ENCODE measurements at places on chromosomes 16 and 17.
A peak's percentile ranks its signal among the peaks of the same experiment; 100 is the strongest.

DNA sequence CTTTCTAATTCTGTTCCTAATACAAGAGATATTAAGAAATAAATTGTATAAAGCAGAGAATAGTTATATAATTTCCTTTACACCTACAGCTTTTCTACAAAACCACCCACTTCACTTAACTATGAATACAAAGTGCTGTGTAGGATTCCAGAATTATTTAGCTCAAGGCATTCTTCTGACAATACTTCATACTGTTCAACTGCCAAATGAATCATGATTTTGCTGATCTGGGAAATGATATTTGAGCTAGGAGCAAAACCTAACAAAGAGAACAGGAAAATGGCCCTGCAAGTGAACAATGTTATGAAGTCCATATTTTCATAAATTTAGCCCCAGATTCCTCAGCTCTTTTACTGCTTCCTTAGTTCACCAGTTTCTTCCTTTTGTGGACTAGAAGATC, 12.9 kb downstream of the BBS2 start:
- no peak for DNase-seq

DNA sequence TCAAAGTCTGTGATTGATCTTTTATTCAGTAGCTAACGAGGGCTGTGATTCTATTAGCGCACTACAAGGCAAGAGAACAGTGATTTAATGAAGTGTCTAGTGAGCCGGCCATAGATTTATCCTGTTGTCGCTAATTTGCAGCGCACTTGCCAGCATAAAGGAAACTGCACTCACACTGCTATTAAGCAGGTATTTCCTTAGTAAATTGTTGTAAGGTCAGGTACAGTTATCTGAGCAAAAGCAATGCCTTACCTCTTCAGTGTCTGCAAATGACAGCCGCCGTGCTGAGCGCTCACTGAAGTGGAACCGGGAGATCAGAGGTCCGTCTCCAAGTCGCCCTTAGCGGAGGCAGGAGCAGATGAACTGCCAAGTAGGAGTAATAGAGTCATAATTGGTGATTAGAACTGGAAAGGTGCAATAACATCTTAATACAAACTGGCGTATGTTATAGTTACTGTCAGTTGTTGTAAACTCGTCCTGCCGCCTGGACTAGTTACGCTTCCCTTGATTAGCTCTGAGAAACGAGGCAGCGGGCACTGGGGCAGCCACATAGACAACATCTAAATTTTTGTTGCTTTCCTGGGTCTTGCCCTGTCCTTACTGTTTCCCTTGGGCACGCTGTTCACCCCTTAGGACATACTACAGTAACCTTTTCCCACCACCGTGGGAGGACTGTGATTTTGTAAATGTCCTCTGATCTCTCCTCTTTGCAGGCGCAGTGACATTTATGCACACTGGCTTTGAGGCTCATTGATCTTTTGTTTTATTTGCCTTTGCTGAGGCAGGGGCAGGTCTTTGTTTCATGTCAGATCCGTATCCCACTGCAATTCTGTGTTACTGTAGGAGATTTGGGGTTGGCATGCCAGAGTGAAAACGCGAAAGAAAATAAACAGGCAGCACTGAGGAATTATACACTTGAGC, 363.1 kb downstream of the WWOX start:
- DNase-seq = no peak

- DNase-seq = no peak
These were observed 126.4 kb downstream of the KCNJ2 start for GRCh38 chr17:70295731-70296130.

GRCh38 chr17:73013301-73013700, 79.2 kb downstream of the SLC39A11 start:
- DNase-seq = no peak

GRCh38 chr17:22704674-22705073, 1012.4 kb downstream of the KCNJ18 start:
- no peak for DNase-seq

- DNase-seq = no peak
These were observed 2.5 kb downstream of the TK1 start for GRCh38 chr17:78184351-78184750.

GRCh38 chr17:62995377-62995885, 29.4 kb downstream of the TANC2 start:
- DNase-seq = peak; percentile 49

DNA sequence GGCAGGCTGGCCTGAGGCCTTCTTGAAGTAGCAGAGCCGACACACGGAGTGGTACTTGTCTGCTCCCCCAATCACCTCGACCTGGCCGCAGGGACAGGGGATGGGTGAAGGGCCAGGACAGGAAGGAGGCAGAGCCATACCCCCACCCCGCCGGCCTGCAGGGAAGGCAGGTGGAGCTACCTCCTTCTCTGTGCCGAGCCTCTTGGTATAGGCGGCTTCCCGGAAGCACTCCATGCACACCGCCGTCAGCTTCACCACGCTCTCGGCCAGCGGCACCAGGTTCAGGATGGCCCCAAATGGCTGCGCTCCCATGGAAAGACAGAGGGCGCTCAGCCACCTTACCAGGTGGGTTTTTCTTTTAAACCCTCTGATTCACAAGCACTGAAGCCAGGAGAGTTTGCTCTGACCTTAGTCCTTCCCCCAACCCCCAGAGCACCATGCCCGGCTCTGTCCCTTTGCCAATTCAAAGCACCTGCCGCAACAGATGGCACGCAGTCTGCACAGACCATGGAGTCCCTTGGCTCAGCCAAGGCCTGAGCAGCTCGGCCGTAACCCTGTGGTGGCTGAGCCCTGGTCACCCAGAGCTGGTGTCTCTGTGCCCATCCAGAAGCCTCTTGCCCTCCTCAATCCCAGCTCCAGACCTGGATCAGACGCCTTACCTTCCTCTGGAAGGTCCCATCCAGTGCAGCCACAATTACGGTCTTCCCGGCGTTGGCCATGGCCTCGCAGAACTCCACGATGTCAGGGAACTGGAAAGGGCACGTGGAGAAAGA, 6.7 kb downstream of the SYNGR2 start:
- no peak for DNase-seq

GRCh38 chr17:45096141-45096540, 35.0 kb downstream of the NMT1 start:
- DNase-seq = peak; percentile 40

DNA sequence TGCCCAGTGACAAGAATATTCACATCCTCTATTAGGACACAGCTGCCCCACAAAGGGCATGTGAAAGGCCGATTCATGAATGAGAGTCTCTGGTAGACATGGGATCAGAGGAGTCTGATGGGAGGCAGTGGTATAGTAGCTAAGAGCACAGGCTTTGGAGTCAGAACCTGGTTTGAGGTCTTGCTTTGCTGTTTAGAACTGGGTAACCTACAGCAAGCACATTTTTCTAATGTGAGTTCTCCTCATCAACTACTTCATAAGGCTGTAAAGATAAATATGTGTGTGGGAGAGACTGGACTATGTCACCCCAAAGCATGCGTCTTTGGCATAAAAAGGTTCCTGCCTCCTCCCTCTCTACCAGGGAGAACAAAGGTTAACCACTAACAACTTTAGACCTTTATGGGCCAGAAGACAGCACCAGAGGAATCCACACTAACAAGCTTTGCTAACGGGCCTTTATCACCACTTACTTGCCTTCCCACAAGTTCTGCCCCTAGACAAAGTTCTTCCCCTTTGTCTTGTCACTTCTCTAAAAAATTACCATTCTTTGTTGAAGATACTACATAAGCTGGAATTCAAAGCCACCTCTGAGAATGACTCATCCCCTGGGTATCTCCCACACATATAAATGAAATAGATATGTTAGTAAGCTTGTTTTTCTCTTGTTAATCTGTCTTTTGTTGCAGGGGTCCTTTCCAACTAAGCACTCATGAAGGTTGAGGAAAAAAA, 21.1 kb downstream of the CDR2 start:
- peak; percentile 43 for DNase-seq

GRCh38 chr17:31517524-31517923, 126.0 kb downstream of the RAB11FIP4 start:
- peak; percentile 49 for DNase-seq

- DNase-seq = peak; percentile 74
These were observed 2.5 kb upstream of the RAB11FIP4 start for GRCh38 chr17:31388770-31389656.

DNA sequence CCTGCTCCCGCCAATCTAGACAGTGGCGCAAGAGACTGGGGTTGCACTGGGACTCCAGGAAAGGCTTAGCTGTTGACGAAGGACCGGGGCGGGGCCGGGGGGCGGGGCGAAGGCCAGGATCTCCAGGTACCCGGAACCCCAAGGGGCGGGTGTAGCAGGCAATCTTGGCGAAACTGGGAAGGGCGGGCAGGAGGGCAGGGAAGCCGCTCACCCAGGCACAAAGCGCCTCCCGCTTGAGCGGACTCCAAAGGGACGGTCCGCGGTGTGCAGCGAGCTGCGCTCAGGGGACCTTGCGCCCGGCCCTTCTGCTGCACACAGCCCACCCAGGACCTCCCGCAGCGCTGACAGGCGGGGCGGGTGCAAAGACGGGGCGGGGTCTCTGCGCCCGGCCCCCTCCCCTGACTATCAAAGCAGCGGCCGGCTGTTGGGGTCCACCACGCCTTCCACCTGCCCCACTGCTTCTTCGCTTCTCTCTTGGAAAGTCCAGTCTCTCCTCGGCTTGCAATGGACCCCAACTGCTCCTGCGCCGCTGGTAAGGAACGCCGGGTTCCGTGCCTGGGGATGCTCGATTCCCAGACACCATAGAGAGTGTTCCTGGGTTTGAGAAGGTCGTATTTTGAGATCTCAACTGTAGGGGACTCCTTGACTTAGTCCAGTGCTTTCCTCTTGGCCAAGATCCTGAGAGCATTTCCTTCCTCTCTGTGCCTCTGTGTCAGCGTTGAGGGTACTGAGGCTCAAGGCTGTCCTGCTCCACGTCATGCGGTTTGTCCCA, at the start of gene MT1F:
TSS of gene MT1F (plus strand) at position 405 of the 772 bp plus-strand sequence. CDS start at position 505, 100 bp downstream.
- DNase-seq = peak; percentile 64

DNA sequence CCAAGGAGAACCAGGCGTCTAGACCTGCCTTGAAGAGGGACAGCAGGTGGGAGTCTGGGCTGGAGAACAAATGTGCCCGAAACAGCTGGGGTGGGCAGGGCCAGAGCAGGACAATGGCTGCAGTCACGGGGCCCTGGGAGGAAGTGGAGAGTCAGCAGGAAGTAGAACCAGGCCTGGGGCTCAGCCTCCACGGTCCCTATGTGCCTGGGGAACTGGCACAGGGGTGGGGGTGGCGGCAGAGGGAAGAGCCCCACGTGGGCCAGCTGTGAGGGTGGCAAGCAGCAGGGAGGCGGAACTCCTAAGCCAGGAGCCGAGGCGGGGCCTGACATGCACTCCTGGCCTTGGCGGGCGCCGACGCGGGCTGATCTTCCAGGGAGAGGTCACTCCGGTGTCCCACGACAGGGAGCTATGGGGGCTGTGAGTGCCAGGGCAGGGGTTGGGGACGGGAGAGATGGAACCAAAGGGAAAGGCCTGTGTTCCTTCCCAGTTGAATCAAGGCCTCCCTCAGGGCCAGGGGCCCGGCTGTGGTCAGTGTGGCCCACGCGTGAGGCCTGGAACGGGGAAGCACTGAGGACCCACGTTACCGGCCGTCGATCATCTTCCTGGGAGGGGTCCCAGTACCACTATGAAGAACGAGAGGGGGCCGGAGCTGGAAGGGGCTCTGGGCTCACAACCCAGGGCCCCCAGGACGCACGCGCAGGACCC, 42.7 kb downstream of the TIMM22 start:
- DNase-seq = no peak

- no peak for DNase-seq
These were observed 10.0 kb upstream of the ZNF23 start for GRCh38 chr16:71472051-71472450.

DNA sequence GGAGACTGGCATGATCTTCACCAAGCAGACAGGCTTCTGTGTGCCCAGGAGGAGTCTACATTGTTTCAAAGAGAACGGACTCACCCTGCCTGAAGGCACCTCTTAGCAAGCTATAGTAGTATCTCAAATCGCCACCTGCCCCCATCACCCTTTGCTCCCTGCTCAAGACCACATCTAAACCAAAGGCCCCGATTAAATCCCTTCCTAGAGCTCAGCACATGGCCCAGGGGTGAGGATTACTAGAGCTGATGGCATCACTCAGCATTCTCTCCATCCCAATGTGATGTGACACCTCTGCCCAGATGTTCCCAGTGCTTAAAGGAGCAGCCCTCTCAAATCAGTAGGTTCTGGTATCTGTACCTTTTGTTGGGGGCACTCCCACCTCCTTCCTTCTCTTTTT, 8.0 kb upstream of the CDC42EP4 start:
- DNase-seq = no peak

DNA sequence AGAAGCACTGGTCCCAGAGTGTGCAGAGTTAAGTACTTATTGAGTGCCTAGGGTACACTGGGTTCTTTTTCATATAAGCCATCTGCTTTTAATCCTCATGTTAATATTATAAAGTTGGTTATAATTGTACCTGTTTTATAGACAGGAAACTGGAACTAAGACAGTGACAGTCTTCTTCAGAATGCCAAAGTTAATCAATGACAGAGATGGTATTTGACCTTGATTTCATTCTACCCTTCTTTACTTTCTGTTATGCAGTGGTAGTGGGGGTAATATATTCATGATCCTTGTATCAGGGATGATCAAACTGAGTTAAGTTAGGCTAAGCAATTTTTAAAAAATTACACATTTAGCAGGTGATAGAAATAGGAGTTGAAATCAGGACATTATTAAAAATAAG, 108.6 kb upstream of the GOT2 start:
- no peak for DNase-seq

- no peak for DNase-seq
These were observed 35.4 kb downstream of the SLC6A4 start for GRCh38 chr17:30200106-30200505.

- DNase-seq = no peak
These were observed 25.3 kb upstream of the PHAF1 start for GRCh38 chr16:67084345-67085028.

GRCh38 chr16:49312389-49312985, 30.8 kb upstream of the CBLN1 start:
- DNase-seq = no peak

- no peak for DNase-seq
These were observed 14.4 kb upstream of the DHRS7C start for GRCh38 chr17:9805769-9806168.

DNA sequence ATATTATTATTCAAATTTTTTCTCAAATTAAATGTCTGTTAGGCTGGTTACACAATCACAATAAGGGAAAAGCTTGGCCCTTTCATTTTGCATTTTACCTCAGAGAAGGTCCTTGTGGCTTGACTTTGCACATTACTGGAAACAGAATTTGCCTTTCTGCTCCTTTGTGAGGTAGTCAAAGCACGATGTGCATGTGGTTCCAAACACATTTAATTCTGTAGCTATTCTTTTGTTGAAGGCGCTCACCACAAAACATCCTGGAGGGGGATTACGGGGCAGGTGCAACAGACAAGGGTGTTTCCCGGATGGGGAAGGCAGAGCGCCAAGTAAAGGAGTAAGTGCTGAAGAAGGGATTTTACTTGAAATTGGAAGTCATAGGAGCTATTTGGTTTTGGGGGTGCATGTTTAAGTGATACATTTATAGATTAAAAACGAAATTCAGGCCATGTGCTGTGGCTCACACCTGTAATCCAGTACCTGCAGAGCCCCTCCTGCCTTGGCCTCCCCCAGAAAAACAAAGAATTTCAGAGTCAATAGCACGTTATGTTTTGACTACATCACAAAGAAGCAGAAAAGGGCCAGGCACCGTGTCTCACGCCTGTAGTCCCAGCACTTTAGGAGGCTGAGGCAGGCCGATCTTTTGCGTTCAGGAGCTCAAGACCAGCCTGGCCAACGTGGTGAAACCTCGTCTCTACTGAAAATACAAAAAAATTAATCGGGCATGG, 31.2 kb upstream of the TENT4B start:
- no peak for DNase-seq
